ENCODE measurements at places on chromosomes 2 and 18.

DNA sequence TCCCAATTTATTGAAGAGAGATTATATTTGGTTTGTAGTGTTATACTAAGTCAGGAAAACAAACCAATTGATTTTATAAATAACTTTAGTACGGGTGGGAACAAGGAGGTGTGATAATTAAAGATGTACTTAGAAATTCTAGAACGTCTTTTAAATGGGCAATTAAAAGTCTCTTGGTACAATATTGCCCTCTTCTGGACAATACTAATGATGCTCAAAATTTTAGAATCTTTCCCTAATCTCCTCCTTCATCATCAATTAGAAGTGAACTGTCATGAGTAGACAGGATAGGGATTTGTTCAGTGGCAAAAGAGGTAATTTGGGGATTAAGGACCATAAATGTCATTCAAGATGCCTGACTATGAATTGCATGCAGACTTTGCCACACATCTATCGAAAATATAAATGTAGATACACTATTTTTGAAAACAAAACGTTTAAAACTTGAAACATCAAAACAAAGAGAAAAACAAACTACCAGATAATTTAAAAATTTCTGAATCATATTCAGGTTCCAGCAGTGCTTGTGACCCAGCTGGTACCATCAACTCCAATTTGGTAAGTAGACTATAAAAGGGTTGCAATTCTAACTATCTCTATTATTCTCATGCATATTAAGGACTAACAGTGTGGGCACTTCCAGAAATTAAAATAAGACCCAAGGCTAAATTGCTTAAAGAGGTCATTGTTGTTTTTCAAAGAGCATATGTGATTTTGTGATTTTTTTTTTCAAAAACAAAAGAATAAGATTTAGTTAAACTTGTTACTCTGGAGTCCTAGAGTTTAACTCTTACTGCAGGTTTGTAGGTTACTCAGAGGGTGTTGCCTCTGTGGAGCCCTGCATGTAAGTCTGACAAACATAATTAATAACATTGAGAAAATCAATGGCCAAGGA is 123.5 kb downstream of the LAMA3 start:
- DNase-seq, result peak; percentile 40

GRCh38 chr2:27809761-27810241 is 38.3 kb downstream of the MRPL33 start:
- DNase-seq, result no peak

DNA sequence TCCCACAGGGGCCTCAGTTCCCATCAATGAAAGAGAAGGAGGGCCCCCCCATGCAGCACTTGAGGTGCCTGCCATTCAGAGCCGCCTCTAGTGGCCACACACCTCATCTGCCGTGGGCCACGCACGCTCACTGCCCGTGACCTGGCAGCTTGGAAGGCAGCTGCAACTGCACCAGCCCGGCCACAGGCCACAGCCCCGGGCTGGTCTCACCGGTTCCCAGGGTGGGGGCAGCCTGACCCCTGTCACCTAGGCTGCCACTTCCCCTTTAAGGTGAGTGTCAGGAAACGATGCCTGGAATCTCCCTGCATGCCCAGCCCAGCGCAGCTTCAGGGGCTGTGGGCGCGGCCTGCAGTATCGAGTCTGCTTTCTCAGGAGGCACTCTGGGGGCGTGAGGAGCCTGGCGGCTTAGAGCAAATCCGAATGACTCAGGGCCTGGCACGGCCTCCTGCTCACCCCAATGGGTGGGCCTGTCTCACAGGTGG is 2.6 kb downstream of the MAB21L4 start:
- no peak for DNase-seq

- no peak for DNase-seq
Observed at GRCh38 chr2:219272356-219272755, 6.8 kb upstream of the DNAJB2 start.

DNA sequence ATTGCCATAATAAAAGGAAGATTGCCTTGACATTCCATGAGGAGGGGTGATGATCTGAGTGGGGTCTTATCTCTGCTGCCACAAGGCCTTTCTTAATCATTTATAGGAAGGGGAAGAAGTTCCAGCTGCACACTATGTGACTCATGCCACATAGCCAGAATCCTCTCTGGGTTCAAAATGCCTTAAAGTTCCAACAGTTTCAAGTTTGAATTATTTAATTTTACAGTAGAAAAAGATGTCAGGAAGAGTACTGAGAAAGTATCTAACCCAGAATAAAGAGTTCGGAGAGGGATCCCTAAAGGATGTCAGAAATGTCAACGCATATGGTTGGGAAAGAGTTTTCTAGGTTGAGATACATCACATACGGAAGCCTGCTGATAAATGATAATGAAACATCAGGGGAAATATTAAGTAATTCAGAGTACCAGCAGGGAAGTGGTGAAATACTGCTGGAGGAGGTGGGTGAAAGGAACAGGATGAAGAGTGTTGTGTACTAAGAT is 999.9 kb downstream of the TSN start:
- DNase-seq, result no peak

DNA sequence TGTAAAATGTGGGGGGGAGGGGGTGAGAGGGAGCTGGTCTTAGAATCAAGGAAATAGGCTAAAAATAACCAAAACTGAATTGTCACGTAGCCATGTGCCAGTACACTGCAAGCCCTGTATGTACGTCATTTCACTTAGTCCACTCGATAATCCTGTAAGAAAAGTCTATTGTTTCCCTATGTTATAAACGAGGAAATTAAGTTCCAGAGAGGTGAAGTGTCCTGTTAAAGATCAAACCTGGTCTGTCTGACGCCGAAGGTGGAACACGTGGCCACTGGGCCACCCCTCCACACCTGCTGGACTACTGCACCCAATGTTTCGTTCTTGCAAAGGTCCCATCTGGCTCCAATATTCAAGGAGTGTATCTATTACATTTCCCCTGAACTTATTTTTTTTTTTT is 29.6 kb downstream of the TFCP2L1 start:
- no peak for DNase-seq

- no peak for DNase-seq
Observed at GRCh38 chr2:1824202-1824905, 80.0 kb upstream of the PXDN start.

- DNase-seq, result no peak
Observed at GRCh38 chr18:23506393-23506792, 3.1 kb downstream of the RMC1 start.

DNA sequence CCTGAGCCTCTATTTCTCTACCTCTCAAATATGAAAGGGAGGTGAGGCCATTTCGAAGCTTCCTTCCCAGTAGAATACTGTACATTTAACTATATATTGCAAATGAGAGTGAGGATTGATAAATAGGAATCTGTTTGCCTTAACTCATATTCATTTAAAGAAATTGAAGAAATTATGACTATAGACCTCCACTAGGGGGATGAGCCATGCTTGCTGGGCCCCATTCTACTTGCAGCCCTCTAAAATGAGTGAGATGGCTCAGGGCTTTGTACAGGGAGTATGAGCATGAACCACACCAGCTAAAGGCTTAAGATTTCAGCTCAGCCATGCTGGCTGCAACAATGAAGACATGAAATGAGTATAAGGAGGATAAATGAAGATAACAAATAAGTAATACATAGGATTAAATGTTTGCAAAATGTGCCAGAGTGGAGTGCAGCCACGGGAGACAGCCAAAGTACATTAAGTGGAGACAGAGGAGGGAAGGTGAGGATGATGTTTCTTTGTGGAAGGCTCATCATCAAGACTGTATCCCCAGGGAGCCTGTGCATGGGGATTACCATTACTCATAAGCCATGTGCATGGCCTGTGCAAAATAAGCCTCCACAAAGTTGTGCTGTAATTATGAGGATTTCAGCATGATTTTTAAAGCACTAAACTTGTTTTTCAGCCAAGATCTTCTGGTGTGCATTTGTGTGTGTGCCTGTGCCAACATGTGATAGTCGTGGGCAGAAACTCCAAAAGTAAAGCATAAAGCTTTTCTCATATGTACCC is 300.8 kb downstream of the CNTNAP5 start:
- no peak for DNase-seq

DNA sequence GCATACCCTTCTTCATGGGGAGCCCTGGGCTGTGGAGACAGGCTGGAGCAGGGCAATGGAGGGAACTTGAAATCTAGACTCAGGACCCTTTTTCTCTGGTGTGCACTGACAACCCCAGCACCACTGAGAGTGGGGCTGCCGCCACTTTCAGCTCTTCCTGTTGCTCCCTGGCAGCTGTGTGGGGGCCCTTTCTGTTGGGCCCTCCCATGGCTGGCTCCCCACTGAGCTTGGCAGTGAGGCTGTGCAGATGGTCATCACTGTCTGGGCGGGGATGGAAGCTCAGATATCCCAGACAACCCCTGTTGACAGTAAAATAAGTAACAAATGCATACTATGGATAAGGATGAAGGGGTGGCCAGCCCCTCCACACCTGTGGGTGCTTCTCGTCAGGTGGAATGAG is 6.7 kb downstream of the MYO7B start:
- no peak for DNase-seq

- no peak for DNase-seq
Observed at GRCh38 chr2:224764565-224765236, 48.5 kb upstream of the CCDC195 start.

- DNase-seq, result no peak
Observed at GRCh38 chr18:42100911-42101310, 145.9 kb downstream of the PIK3C3 start.

- DNase-seq, result no peak
Observed at GRCh38 chr2:237304763-237305514, 109.0 kb downstream of the COL6A3 start.

DNA sequence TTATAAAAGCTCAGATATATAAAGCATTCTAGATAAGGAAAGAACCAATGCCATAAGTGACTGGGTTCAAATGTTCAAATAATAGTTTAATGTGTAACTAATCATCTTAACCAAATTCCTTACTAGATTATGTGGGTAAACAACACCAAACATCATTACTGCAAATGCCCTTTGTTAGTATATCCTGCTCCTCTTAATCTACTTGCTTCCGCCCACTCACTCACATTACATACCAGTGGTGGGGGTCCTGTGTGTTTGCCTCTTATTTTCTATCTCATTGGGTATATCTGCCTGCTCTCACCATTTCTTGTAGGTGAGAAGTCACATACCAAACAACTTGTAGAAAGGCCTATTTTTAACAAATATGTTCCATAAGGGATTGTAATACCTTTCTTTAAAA is 562.1 kb downstream of the NRXN1 start:
- no peak for DNase-seq

DNA sequence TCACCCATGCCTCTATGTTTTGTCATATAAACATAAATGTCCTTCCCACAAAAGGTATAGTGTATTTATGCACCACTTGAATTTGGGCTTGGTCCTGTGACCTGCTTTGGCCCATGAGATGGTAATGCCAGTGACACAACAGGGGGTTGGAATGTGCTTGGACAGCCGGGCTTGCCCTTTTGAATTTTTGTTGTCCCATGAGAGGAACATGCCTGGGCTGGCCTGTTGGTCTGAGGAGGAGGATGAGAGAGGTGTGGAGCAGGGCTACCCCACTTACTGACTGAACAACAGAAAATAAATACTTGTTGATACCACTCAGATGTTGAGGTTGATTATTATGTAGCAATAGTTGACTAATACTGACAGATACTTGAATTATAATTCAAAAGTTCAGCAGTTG is 63.2 kb upstream of the TCF4 start:
- no peak for DNase-seq

DNA sequence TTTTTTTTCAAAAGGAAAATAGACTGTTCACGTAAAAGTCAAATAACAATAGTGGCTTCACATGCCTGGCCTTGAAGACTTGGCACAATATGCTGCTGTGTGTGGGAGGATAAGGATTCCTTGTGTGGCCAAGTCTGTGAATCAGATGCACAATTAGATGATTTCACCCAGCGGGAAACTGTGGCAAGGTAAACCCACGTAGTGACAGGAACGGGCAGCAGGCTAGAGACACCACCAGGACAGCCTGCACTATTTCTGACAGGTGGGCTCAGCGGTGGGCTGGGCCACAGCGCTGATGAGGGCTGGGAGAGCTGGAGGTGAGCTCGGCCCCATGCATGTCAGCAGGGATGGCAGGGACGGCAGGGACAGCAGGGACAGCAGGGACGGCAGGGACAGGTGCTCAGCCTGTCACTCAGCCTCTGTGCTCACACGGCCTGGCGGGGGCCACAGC is 21.6 kb downstream of the SNORC start:
- DNase-seq, result no peak

GRCh38 chr2:152740743-152741328 is 22.4 kb downstream of the ARL6IP6 start:
- DNase-seq, result peak; percentile 50

DNA sequence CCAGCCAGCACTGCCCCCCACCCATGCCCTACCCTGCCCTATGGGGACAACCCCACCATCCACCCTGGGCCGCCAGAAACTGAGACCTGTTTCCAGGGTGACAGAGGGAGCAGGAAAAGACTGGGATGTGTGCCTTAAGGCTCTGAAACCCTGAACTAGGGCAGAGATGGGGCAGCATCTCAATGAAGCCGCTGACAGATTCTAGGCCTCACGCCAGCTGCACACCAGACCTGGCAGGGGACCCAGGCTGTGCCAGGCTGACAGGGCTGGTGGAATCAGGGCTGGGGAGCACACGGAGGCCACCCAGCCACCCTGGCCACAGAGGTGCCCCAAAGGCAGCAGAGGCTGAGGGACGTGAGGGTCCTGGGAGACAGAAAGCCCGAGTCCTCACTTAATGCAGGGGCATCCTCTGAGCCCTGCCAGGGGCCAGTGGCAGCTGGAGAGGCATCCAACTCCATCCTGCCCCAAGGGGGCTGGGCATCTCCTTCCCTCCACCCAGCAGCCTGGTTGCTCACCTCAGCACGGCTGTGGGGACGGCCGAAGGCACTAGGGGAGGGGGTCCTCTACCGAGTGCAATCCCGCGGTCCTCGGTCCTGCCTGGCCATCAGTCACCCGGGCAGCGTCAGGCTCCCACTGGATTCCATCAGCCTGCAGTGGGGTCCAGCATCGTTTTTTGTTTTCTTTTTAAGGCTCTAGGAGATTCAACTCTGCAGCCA is 169.2 kb downstream of the ZFP36L2 start:
- DNase-seq, result no peak

- DNase-seq, result no peak
Observed at GRCh38 chr18:63831080-63831788, 56.0 kb downstream of the SERPINB7 start.

DNA sequence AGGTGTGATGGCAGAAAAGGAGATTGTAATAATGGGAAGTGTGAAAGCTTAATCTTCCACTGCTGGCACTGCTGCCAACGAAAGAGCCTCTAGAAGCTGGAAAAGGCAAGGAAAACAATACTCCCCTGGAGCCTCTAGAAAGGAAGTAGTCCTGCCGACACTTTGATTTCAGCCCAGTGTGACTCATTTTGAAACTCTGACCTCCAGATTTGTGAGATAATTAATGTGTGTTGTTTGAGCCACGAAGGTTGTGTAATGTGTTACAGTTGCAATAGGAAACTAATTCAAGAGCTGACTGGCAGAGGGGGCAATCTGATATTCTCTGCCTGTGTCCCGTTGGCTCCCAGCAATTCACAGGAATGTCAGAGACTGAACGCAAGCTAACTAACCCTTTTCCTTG is 219.2 kb upstream of the UBE2E3 start:
- no peak for DNase-seq
